Suppressor macrophage (primary cell): ENCODE measurements at places on chromosomes 13 and 19.

DNA sequence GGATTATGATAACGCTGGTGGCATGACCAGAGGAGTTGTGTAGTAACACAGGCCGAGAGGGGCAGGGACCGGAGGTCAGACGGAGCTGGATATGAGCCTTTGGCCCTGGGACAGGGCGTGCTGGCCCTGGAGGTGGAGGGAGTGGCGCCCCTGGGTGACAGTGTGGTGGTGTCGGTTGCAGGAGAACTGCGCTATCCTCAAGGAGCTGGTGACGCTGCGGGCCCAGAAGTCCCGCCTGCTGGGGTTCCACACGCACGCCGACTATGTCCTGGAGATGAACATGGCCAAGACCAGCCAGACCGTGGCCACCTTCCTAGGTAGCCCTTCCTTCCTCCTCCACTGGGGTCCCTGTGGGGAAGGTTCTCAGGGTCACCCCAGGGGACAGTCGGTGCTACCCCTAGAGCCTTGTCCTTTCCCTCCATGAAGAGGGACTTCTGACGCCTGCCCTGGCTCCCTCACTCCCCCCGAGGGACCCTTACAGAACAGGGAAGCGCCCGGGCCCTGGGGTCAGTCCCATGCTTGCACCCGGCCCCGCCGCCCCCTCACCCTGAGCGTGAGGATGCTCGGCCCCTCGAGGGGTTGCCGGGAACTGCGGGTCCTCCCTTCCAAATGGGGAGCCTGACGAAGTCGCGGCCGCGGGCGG is 12.8 kb upstream of the ZNF554 start:
- DNase-seq, result no peak

- DNase-seq, result no peak
These were observed 6.4 kb downstream of the FLT1 start for GRCh38 chr13:28488376-28489005.

GRCh38 chr13:79593641-79594275 is 112.8 kb downstream of the NDFIP2 start:
- DNase-seq, result no peak

- DNase-seq, result no peak
These were observed 36.3 kb downstream of the ITGBL1 start for GRCh38 chr13:101488734-101489133.

DNA sequence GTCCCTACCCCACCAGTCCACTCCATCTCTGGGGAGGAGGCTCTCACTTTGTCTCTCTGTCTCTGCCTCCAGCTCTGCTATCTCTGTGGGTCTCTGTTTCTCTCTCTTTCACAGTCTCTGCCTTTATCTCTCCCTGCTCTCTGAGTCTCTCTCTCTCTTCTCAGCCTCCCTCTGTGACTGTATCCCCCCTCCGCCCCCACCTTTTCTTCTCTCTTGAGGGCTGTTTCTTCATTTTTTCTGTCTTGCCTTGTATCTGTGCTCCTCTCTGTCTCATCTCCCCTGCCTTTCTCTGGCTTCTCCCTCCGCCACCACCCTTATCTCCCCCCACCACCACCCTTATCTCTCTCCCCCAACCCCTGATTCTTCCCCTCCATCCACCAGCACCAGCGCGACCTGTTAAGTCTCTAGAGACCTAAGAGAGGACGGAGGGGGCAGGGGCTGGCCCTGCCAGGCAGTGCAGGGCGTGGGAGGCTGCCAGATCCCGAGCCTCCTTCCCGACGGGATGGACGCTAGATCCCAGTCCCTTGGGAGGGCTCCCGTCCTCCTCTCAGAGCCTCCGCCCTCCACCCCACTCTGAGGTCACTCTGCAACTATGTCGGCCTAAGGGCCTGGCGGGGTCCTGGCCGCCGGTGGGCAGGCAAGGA is 1.0 kb downstream of the AXL start:
- no peak for DNase-seq

DNA sequence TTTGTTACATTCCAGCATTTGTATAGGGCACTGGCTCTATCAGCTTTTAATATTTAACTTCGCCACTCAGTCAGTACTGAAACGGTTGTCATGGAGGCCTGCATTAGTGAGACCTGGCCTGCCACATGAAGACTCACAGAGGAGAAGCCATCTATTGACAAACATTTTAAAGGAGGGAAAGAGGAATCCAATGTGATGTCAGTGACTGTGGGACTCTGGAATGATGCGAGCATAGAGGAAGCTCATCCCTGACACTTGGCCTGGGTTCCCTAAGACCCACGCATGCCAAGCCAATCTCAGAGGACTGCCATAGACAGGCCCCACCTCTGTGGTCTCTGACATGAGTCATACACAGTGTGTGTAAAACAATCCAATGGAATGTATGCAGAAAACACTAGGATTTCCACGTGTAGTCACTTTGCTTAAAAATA is 7.9 kb upstream of the DPY19L3 start:
- DNase-seq, result no peak

GRCh38 chr13:54706336-54706735 is 1677.7 kb downstream of the OLFM4 start:
- DNase-seq, result no peak

DNA sequence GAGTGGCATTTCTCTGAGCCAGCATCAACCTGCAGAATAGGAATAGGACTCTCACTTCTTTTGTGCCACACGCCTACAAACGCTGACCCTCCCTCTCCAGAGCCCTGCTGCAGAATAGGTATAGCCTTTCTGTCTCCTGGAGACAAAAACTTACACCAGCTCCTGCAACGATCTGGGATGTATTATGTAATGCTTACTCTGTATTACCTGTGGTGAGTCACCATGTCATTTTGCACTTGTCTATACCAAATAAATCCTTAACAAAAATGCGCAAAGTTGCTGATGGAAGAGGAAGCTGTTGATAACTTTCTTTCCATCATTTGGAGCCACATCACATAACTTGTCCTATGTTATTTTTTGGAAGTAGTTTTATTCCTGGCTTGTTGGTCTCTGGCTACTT is 155.8 kb upstream of the FNDC3A start:
- DNase-seq, result no peak

DNA sequence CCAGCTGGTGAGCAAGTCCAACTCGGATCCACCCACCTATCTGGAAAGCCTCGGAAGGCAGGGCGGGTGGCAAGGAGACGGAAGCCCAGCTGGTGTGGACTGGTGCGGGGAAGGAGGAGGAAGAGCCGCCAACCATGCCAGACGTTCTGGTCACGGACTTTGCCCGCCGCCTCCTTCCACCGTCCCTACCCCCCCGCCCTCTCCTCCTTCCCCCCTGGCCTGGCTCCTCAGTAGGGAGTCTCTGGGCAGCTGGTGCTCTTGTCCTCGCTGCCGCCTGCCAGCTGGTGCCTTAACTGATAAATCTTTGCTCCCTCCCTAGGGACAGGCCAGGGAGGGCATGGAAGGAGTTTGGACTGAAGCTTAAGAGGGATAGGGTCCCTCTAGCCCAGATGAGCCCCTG is 4.8 kb downstream of the SYNGR4 start:
- no peak for DNase-seq

- no peak for DNase-seq
These were observed 8.2 kb upstream of the INAFM1 start for GRCh38 chr19:47266401-47266941.

DNA sequence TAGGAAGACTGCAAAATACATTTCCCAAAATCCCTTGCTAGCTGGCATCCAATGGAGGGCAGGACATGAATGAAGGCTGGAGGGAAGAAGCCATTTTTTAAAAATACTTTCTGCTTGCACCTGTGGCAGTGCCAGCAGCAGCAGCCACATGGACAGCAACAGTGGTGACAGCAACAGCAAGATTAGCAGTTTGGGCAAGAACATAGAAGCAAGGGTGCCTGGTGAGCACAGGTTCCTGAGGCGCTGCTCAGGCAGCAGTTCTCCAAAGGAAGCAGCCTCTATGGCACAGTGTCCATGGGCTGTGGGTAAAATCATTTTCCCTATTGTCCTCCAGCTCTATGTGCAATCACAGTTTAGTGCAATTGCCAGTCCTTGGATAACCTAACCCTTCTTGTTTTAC is 1.3 kb upstream of the FAM216B start:
- DNase-seq, result no peak

GRCh38 chr19:39736088-39736487 is 1.7 kb downstream of the CLC start:
- DNase-seq, result no peak

- DNase-seq, result peak; percentile 58
These were observed 83.5 kb downstream of the FRY start for GRCh38 chr13:32115066-32115465.

DNA sequence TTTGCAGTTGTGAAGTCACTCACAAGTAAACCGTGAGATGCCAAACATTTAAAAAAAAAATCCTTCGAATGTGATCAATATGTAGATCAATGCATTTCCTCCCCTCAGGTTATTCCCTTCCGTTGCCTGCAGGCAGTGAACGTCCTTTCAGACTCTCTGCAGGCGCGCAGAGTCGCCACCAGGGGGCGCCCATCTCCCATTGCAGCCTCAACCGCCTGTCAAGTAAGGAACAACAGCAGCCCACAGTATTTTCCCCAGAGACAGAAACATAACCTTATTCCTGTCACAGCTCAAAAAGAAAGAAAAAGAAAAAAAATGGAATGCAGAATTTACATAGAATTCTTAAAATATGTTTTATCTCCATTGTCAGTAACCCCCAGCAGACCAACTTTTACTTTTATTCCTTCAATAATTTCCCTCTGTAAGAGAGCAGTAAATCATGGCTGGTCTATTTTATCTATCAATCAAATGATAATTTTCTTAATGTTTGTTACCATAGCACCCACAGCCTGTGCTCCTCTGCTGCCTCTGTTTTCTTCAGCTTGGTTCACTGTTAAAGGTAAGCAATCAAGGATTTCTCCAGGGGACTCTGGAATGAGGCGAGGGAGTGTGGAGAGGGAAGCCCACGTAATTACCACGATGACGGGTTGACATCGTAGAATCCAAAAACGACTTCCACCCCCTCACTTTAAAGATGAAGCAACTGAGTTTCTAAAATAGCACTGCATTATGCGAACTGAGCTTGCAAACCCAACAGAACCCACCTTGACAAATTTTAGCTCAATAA is 637.6 kb upstream of the ARGLU1 start:
- DNase-seq, result peak; percentile 83

GRCh38 chr19:3618144-3618810 is 8.3 kb downstream of the CACTIN start:
- DNase-seq, result peak; percentile 73

- DNase-seq, result peak; percentile 67
These were observed 49.2 kb upstream of the ATP12A start for GRCh38 chr13:24630851-24631620.

DNA sequence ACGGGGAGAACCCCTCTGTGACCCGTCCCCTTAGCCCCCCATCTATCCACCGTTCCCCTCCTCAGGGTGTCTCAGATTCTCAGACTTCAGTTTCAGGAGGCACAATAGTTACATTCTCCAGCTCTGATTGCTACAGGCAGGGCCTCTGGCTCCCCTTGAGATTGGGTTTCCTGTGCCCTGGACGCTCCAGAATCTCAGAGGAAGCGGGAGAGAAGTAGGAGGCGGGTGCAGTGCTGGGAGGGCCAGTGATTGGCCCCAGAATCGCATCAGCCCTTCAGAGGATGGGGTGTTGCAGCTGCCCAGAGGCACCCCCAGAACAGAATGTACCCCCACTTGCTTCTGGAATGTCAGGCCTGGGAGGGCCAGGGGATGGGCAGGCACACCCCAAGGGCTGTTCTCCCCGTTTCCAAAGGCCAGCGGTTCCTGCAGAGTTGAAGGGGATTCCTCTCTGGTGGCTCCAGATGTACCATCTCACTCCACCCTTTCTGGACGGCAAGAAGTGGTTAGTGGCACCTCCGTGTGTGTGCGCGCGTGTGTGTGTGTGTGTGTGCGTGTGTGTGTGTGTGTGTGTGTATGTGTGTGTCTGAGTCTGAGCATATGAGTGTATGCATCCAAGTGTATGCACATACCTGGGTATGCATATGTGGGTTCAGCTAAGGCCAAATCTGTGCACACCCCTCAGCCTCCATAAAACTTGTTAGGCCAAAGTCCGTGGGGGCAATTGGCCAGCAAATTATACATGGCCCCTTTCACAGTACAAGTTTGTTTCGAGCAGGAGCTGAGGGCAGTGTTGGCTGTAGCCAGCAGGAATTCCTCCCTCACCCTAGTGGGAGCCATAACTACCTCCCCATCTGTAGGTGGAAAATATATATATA is 35.5 kb downstream of the LYL1 start:
- no peak for DNase-seq

- no peak for DNase-seq
These were observed 513.0 kb downstream of the IRS2 start for GRCh38 chr13:109273326-109273751.

DNA sequence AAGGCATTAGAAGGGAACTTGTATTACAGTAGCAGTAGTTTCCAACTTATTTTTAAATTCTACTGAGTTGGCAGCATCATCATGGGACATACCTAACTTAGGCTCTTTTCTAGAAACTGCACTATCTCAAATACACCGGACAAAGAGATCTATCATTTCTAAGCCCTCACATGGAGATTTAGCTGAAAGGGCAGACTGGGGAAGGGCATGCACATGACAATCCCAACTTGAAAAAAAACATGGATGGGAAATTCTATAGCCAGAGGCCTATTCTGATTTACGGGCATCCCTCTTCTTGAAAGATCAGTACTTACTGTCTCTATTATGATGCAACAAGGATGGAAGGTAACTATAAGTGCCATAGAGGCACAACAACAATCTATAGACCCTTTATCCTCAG is 1328.6 kb downstream of the UQCRFS1 start:
- DNase-seq, result no peak

DNA sequence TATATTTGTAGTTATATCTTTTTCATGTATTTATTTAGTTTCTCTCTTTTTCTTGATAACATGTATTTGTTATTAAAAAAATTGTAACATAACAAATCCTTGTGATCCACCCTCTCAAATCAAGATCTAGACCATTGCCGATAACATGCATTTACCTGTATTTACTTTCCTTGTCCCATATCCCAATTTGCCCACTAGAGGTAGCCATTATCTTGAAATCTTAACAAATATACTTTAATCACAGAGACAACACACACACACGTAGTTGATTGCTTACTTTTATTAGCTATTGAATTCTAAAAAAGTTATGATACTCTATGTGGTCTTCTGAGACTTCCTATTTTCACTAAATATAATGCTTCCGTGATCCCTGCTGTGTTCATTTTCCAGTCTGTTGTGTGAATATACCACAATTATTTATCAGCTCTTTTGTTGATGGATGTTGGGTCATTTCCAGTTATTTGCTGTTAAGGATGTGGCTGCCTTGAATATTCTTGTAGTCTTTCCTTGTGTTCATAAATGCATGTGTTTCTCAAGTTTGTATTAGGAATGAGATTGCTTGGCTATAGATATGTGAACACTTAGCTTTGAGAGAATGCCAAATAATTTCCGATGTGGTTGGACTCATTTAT is 31.3 kb upstream of the ZMYM2 start:
- no peak for DNase-seq

GRCh38 chr13:29493796-29494195 is 101.7 kb downstream of the SLC7A1 start:
- DNase-seq, result no peak

DNA sequence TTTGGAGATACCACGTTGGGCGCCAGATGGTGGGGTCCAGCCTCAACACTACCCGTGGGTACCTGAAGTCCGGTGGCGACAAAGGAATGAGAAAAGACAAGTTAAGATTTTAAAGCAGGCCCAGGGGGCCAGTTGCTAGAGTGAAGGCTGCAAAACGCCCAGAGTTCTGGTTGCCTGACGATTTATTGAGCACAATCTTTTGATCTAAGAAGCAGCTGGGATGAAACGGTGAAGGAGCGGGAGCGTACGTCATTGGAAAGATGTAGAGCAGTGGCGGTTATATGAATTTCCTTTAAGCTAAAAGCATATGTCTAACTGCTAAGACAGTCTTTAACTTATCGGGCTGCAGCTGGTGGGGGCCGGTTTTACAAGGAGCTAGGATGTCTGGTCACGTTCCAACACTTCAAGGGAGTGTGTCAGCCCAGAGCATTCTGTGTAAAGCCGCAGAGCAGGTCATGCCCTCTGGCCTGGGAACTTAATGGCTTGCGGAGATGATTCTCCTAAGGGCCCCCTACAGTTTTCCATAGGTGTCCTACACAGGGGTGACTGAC is 28.9 kb upstream of the EVI5L start:
- DNase-seq, result no peak
